ENCODE measurements at places on chromosomes 2 and 18. TPM values are rescaled to one million over a fixed set of nuclear protein-coding genes. Genes with fewer than 3 reads are reported as not detected.
A peak's percentile ranks its signal among the peaks of the same experiment; 100 is the strongest.

- no peaks in the 10 kb centered on the region for H3K36me3 ChIP-seq
- peaks cover 15% of the 10 kb centered on the region for H3K27me3 ChIP-seq
Observed at GRCh38 chr2:25173719-25174118, 5.3 kb upstream of the POMC start.

DNA sequence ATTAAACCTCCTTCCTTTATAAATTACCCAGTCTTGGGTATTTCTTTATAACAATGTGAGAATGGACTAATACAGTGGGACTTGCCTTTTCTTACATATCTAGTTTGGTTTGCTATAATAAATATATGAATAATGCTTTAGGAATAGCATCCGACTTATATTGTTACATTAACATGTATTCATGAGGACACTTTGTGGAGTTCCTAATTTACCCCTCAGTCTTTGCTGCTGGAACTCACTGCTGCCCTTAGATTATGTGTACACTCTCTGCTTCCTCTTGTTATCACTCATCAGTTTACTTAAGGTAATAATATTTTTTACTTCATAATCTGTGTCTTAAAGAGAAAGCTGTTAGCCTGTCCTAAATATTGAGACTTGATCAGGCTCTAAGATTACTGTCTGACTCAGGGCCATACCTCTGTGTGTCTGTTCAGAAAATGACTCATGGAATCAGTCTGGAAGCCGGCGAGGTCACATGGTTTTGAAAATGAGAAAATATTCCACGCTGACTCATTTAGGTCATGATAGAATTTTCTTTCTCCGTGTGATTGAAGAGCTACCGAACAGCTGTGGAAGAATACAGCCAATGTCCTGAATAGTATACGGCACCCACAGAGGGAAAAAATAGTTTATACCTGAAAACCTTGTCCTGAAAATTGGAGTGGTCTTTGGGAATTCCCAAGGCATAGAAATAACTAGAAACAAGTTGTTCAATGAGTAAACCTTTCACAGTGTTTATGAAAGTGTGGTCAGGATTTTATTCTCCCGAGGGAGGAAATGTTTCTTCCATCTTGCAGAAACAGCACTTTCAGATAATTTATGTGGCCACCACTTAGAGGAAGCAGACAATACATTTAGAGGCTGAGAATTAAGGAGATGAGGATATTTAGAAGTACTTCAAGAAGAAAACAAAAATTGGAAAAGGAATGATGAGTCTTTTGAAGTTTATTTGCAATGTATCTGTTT, 156.4 kb downstream of the DSEL start:
- peaks cover 15% of the 10 kb centered on the region for H3K4me1 ChIP-seq
- no peak overlapping the region for H3K4me3 ChIP-seq
- H3K27ac ChIP-seq = peak overlapping the region; percentile 78
- H3K36me3 ChIP-seq = no peaks in the 10 kb centered on the region

- no peaks in the 10 kb centered on the region for H3K36me3 ChIP-seq
- no peak overlapping the region for H3K27ac ChIP-seq
- H3K27me3 ChIP-seq = no peaks in the 10 kb centered on the region
- no peaks in the 10 kb centered on the region for H3K4me1 ChIP-seq
- no peak for DNase-seq
Observed at GRCh38 chr2:98026927-98027522, 31.3 kb upstream of the TMEM131 start.

Gene CACNB4
- 0.23 TPM for polyA plus RNA-seq

- H3K4me3 ChIP-seq = no peak overlapping the region
- no peaks in the 10 kb centered on the region for H3K27me3 ChIP-seq
- peaks cover 5% of the 10 kb centered on the region for H3K4me1 ChIP-seq
- no peaks in the 10 kb centered on the region for H3K36me3 ChIP-seq
Observed at GRCh38 chr18:76979906-76980305, 152.7 kb downstream of the MBP start.

DNA sequence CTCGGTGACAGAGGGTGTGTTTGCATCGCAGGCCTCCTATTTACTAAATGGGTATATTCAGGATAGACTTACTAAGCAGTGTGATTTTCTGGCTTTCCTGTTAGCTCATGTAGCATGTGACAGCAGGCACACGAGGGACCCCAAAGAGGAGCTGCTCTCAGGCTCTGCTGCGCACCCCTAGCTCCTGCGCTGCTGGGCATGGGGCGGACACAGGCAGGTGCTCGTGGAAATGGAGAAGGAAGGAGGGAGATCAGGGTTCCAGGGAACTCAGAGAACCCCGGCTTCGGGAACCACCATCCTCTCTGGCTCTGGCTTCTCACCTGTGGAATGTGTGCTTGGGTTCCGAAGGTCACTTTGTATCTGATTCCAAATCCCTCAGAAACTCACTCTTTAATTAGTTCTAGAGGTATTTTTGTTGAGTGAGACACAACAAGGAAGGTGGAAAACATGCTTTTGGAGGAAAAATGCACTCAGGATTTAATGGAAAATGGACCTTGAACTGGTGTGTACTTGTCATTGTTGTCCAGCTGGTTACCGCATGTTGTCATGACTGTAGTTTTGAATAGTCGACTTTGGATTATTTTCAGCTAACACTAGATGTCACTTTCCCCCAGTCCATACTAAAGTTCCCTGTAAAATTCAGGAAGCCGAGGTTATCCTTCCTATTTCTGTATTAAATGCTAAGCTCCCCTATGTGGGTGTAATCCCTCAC, 3.5 kb downstream of the SNTG2 start:
- no peak for DNase-seq
- H3K27ac ChIP-seq = no peak overlapping the region

Gene SANBR
- polyA plus RNA-seq = 3.0 TPM

Gene IL1RN
- 19.9 TPM for polyA plus RNA-seq

DNA sequence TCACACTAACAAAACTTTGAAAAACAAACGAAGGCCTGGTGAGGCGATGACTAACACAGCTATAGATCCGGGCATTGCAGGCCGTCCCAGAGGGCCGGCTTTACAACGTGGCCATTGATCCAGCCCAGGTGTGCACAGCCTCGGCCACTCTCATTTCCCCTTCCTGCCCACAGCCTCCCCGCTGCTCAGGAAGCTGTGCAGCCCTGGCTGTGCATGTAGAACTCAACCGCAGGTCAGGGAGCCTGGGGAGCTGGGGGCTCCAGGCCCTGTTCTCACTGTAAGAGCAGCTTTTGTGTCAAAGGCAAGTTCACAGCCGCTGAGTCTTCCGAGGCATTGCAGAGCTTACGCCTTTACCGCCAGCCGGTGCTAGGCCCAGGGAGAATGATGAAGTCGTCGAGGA, 87.2 kb downstream of the LONRF2 start:
- no peaks in the 10 kb centered on the region for H3K4me1 ChIP-seq
- no peak overlapping the region for H3K27ac ChIP-seq

Gene UGT1A4
- 0.50 TPM for polyA plus RNA-seq

- no peaks in the 10 kb centered on the region for H3K4me1 ChIP-seq
- no peaks in the 10 kb centered on the region for H3K36me3 ChIP-seq
- DNase-seq = no peak
- H3K4me3 ChIP-seq = no peak overlapping the region
Observed at GRCh38 chr2:13652531-13653313, 936.0 kb downstream of the TRIB2 start.

GRCh38 chr18:54382076-54382475, 24.4 kb downstream of the C18orf54 start:
- H3K4me1 ChIP-seq = no peaks in the 10 kb centered on the region
- no peak overlapping the region for H3K4me3 ChIP-seq
- no peaks in the 10 kb centered on the region for H3K36me3 ChIP-seq
- no peaks in the 10 kb centered on the region for H3K27me3 ChIP-seq

DNA sequence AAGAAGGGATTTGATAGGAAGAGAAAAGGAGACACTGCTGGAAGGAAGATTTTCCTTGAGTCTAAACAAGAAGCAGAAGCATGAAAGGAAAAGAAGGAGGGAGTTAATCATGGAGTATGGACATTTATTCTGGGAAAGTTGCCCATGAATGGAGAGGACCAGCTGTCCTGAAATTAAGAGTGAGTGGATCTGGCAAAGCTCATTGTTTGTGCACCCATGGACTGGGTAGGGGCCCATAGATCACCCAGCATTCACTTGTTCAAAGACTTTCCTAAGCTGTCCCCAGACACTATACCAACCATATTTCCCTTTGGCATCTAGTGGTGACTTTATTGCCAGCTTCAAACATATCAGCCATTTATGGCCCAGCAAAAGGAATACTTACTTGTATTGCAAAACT, 422.7 kb downstream of the FBXO15 start:
- no peak overlapping the region for H3K4me3 ChIP-seq
- H3K27ac ChIP-seq = no peak overlapping the region
- H3K27me3 ChIP-seq = no peaks in the 10 kb centered on the region
- no peaks in the 10 kb centered on the region for H3K36me3 ChIP-seq
- DNase-seq = no peak
- no peaks in the 10 kb centered on the region for H3K4me1 ChIP-seq

Gene IL36A
- not detected for polyA plus RNA-seq

- H3K27ac ChIP-seq = no peak overlapping the region
- H3K4me3 ChIP-seq = no peak overlapping the region
- H3K36me3 ChIP-seq = no peaks in the 10 kb centered on the region
- no peaks in the 10 kb centered on the region for H3K27me3 ChIP-seq
- H3K4me1 ChIP-seq = no peaks in the 10 kb centered on the region
- DNase-seq = no peak
Observed at GRCh38 chr18:66582211-66582610, 21.7 kb downstream of the CDH19 start.

DNA sequence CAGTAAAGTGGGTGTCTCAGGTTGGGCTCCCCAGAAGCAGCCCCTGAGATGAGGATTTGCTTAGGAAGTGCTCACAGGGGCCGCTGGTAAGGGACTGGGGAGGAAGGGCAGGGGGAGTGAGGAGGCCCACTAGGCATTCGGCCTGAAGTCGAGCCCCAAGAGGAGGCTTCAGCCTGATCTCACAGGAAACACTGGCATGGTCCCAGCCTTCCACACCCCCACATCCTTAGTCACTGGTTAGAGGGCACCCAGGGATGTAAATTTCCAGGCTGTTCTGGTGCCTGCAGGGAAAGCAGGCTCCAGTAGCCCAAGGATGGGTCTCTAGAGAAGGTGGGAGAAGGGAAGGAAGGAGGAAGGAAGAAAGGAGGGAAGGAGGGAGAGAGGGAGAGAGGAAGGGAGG, 22.4 kb upstream of the KCNK3 start:
- no peak overlapping the region for H3K27ac ChIP-seq
- H3K36me3 ChIP-seq = no peaks in the 10 kb centered on the region
- DNase-seq = peak; percentile 38
- no peaks in the 10 kb centered on the region for H3K4me1 ChIP-seq

Gene SLC5A7
- not detected for polyA plus RNA-seq

- DNase-seq = no peak
- H3K27me3 ChIP-seq = no peaks in the 10 kb centered on the region
- no peaks in the 10 kb centered on the region for H3K36me3 ChIP-seq
- no peak overlapping the region for H3K4me3 ChIP-seq
- no peak overlapping the region for H3K27ac ChIP-seq
- no peaks in the 10 kb centered on the region for H3K4me1 ChIP-seq
Observed at GRCh38 chr18:34121200-34121721, 103.5 kb downstream of the NOL4 start.

- DNase-seq = no peak
- H3K36me3 ChIP-seq = no peaks in the 10 kb centered on the region
- no peaks in the 10 kb centered on the region for H3K4me1 ChIP-seq
- no peaks in the 10 kb centered on the region for H3K27me3 ChIP-seq
Observed at GRCh38 chr2:168426861-168427260, 29.2 kb upstream of the CERS6 start.

- no peaks in the 10 kb centered on the region for H3K4me1 ChIP-seq
- no peaks in the 10 kb centered on the region for H3K27me3 ChIP-seq
- DNase-seq = peak; percentile 85
- no peaks in the 10 kb centered on the region for H3K36me3 ChIP-seq
- H3K4me3 ChIP-seq = no peak overlapping the region
- peak overlapping the region; percentile 23 for H3K27ac ChIP-seq
Observed at GRCh38 chr2:176494949-176495353, 225.7 kb downstream of the MTX2 start.

Gene CD8B2
- 1.5 TPM for polyA plus RNA-seq

- H3K4me1 ChIP-seq = no peaks in the 10 kb centered on the region
- DNase-seq = no peak
- no peak overlapping the region for H3K4me3 ChIP-seq
Observed at GRCh38 chr2:145623136-145623535, 1103.2 kb upstream of the ZEB2 start.

Gene DNAH6
- polyA plus RNA-seq = not detected

DNA sequence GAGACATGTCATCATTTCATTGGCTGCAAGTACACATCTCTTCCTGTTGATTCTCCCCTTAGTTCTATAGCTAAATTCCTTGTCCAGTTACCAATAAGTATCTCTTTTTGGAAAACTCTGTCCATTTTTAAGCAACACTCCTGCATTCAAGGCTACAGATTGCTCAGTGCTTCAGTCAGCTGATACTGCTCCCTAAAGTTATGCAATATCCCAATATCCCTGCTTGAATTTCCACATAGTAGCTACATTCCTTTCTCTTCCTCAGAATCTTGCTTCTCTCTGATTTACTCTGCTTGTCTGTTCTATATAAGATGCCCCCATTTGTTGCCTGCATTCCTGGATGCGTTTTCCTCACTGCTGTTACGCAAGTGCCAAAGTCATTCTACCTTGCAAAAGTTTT, 109.8 kb downstream of the PARD3B start:
- DNase-seq = no peak
- H3K36me3 ChIP-seq = no peaks in the 10 kb centered on the region
- no peaks in the 10 kb centered on the region for H3K27me3 ChIP-seq

Gene CCDC74B
- polyA plus RNA-seq = 0.60 TPM

- no peak overlapping the region for H3K27ac ChIP-seq
- no peaks in the 10 kb centered on the region for H3K27me3 ChIP-seq
- no peaks in the 10 kb centered on the region for H3K36me3 ChIP-seq
- DNase-seq = no peak
Observed at GRCh38 chr2:188403676-188404075, 112.0 kb downstream of the GULP1 start.

Gene SGPP2
- polyA plus RNA-seq = 6.0 TPM

DNA sequence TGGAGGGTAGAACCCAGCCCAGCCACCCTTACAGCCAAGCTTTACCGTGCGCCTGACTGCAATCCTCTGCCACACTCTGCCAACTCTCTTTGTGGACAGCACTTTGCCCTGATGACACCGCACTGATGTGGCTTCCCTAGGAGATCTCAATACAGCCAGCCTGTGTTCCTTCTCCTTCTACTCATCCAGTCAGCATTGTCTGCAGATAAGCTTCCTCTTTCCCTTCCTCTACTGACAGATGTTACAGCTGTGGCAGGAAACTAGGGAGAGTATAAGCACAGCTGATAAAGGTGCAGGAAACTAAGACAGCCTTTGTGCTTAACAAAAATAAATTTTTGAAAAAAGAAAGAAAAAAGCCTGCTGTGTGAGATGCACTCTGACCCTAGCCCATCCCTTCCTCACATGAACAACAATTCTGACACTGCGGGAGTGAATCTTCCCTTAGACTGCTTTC, 25.0 kb downstream of the CEP68 start:
- H3K27ac ChIP-seq = no peak overlapping the region
- no peaks in the 10 kb centered on the region for H3K27me3 ChIP-seq
- no peak overlapping the region for H3K4me3 ChIP-seq
- H3K4me1 ChIP-seq = peaks cover 10% of the 10 kb centered on the region
- peaks cover 50% of the 10 kb centered on the region for H3K36me3 ChIP-seq
- DNase-seq = no peak

Gene ATP9B
- 6.5 TPM for polyA plus RNA-seq

Gene HNMT
- polyA plus RNA-seq = 47.6 TPM
